HFFc6 (cell line): ENCODE measurements at places on chromosomes 16 and 17. TPM values are rescaled to one million over a fixed set of nuclear protein-coding genes. Genes with fewer than 3 reads are reported as not detected.

GRCh38 chr16:87747626-87748414 lies 18.0 kb downstream of the KLHDC4 start:
- DNase-seq = no peak

DNA sequence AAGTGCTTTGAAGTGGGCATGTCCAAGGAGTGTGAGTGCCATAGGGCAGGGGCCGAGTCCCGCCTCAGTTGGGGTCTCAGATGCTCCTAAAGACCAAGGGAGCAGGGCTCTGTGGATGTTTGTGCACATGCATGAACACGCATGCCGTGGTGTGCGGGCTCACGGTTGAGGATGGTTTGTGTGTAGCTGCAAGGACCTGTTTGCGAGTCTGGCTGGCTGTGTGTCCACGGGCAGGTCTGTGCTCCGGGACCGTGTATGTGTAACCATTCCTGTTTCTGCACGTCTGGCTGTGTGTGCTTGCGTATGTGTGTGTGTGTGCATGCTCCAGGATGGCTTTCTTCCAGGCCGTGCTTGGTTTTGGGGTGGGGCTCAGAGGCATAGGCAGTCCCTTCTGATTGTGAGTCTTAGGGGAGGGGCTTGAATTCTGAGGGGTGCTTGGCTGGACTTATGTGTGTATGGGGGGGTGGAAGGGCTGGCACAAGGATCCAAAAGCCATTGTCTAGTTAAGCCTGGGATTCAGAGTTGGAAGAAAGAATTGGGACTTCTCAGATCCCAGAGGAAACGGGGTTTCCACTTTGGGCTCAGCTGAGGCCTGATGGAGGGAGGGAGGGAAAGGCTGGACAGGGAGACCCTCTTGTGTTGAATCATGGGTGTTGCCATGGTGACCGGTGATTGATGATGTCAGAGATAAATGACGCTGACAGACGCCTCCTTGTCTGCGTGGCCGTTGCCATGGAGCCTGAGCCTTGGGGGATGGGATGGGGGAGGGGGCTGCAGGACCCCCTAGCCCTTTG lies 14.4 kb downstream of the GJD3 start:
- no peak for DNase-seq

DNA sequence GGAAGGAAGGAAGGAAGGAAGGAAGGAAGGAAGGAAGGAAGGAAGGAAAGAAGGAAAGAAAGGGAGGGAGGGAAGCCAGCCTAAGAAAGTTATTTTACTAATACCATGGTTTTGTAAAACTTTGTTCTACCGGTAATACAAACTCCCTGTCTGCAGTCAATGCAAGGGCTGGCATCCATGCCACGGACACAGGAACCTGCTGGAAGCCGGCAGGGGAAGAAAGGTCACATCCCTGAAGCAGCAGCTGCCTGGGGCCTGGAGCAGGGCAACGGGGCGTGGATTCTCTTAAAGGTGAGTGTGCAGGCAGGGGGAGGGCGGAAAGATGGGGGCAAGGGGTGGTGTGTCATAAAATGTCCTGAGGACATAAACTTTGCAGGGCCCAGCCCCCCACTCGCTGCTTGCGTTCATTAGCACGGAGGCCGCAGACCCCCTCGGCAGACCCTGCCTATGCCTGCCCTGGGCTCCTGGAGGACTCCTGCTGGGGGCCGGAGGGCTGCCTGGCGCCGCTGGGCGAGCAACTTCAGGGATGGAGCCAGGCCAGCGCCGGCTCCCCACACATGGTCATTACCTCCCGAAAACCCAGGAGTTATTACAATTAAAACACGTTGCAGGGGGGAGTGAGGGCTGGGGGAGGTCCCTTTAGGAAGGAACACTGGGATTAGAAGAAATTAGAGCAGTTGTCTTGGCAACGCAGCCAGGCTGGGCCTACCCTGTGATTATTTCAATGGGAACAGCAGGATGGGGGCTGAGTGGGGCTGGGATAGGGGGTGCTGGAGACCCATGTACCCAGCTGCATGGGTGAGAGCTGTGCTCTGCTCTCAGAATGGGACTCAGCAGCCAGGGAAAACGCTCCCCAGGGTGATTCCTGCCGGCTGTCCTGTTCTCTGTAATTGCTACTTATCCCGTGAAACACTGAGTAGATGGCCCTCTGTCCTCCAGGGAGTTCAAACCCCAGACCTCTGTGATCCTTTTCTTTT lies 257.9 kb downstream of the SOX9 start:
- no peak for DNase-seq

DNA sequence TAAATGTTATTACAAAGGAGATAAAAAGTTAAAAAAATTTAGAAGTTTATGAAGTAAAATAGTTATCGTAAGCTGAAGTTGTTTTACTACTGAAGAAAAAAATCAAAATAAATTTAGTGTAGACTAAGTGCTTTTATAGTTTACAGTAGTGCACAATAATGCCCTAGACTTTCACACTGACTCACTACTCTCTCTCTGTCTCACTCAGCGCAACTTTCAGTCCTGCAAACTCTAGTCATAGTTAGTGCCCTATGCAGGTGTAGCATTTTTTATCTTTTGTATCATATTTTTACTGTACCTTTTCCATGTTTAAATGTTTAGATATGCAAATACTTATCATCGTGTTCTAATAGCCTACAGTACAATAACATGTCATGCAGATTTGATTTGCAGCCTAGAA lies 17.7 kb upstream of the TOM1L1 start:
- DNase-seq = no peak

DNA sequence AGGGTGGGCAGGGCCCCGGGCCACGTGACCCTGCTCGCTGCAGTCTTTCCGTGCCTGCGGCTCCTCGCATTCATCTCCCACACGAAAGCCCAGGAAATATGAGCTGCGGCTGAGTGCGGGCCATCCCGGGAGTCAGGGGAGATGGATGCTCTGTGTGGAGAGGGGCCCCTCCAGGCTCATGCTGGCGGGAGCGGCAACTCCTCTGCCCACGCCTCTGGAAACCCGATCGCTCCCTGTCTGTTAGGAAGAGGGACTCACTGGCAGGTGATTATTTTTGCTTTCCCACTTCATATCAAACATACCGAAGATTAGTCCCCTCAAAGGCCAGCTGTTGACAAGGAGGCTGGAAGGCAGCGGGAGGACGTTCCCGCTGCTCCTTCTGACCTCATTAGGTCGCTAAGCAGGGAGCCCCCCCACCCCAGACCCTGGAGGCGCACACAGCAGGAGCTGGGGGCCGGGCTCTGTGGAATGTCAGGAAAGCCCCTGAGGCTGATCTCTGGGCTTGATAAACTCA lies 228.5 kb downstream of the FOXL1 start:
- no peak for DNase-seq

DNA sequence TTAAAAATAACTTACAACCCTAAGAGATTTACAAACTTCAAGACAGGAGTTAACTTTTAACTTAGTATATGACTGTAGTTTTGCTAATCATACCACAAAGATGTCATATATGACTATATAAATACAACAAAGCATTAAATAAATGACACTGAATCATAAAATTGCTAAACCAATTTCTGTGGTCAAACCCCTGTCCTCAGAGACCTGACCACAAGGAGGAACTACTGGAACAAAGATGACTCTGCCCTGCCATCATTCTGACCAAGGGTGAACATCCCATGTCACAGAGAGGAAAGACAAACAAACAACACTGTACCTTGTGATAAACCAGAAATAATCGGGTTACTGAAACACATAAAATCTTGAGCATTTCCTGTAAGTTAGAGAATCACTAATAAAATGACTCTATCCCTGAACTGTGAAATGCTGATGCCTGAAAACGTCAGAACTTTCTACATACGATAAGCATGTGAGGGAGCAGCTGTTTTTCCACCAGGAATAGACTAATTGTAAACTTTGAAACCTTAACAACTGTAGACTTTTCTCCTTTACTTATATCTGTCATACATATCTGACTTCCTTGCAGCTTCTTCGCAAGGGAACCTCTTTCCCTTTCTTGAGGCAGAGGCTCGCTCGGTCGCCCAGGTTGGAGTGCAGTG lies 47.9 kb downstream of the WDR59 start:
- peak; percentile 80 for DNase-seq

DNA sequence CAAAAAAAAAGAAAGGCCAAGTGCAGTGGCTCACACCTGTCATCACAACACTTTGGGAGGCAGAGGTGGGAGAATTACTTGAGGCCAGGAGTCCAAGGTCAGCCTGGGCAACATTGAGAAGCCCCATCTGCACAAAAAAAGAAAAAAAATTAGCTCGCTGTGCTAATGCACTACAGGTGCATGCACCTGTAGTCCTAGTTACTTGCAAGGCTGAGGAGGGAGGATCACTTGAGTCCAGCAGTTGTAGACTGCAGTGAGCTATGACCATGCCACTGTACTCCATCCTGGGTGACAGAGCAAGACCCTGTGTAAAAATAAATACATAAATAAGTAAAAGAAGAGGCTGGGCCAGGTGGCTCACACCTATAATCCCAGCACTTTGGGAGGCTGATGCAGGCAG lies 39.7 kb downstream of the DCAKD start:
- DNase-seq = no peak

GRCh38 chr16:10242916-10243315 lies 60.7 kb upstream of the GRIN2A start:
- DNase-seq = no peak

DNA sequence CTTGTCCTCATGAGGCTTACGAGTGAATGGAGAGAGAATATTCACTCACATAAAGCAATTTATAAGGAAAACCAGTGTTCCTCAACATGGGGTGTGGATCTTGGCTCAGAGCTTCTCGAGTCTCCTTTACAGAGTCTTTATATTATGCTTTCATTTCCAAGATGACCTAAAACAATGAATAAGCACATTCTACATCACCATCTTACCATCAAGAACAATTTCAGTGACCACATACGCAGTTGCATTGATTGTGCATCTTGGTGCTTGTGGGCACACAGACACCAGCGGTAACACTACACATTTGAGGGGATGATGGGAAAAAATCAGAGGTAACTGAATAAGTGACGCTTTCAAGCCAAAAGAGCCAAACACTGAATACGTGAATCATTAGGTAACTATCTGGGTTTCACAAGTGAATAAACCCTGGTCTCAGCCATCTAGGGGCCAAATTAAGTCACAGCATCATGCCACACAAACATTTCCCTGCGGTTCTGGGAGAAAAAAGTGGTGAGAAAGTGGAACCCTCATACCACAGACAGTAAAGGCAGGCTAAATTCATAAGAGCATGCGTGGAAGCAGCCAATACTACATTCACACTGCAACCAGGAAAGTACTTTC lies 9.4 kb downstream of the CWC25 start:
- DNase-seq = peak; percentile 65

- no peak for DNase-seq
Measured at GRCh38 chr16:14452066-14452465, 178.0 kb downstream of the PARN start.

GRCh38 chr17:74213861-74214391 lies 555 bp downstream of the TTYH2 start:
- DNase-seq = no peak

DNA sequence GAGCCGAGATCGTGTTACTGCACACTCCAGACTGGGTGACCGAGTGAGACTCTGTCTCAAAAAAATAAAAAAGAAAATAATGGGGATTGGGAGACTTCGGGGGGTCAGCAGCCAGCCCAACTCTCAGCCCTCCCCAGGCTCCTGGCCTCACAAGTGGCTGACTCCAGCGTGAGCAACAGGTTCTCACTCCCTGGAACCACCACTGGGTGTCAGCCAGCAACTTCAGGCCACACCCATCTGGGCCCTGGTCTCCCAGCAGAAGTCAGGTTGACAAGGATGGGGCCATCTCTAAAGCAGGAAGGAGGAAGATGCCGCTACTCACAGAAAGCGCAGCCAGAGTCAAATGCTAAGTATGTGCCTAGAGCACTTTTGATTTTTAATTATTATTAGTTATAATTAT lies 139.4 kb downstream of the C16orf78 start:
- no peak for DNase-seq

- DNase-seq = no peak
Measured at GRCh38 chr17:31299624-31300023, 2.6 kb upstream of the OMG start.

GRCh38 chr17:29825604-29826003 lies 104.4 kb downstream of the SSH2 start:
- DNase-seq = no peak

DNA sequence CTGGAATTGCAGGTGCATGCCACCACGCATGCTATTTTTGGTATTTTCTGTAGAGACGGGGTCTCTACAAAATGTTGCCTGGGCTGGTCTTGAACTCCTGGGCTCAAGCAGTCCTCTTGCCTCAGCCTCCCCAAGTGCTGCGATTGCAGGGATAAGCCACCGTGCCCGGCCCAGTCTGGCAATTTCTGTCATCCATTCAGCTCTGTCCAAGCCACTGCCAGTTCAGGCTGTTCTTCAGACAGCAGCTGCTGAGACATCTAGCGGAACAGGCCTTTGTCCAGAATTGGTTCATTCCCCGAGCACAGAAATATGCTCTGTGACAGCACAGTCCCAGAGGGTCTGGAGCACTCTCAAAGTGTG lies 5.4 kb downstream of the SLC47A1 start:
- DNase-seq = no peak

- DNase-seq = no peak
Measured at GRCh38 chr16:10180771-10181163, 1.5 kb downstream of the GRIN2A start.

GRCh38 chr16:18024611-18025010 lies 311.9 kb downstream of the NPIPA8 start:
- no peak for DNase-seq

DNA sequence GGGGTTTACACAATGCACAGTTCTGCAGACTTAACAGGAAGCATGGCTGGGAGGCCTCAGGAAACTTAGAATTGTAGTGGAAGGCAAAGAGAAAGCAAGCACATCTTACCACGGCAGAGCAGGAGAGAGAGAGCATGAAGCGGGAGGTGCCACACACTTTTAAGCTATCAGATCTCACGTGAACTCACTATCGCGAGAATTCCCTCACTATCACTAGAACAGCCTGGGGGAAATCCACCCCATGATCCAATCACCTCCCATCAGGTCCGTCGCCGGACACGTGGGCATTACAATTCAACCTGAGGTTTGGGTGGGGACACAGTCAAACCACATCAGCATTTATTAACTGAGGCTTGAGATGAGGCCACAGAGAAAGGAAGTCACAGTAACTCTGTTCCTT lies 326.7 kb downstream of the C16orf95 start:
- DNase-seq = no peak

DNA sequence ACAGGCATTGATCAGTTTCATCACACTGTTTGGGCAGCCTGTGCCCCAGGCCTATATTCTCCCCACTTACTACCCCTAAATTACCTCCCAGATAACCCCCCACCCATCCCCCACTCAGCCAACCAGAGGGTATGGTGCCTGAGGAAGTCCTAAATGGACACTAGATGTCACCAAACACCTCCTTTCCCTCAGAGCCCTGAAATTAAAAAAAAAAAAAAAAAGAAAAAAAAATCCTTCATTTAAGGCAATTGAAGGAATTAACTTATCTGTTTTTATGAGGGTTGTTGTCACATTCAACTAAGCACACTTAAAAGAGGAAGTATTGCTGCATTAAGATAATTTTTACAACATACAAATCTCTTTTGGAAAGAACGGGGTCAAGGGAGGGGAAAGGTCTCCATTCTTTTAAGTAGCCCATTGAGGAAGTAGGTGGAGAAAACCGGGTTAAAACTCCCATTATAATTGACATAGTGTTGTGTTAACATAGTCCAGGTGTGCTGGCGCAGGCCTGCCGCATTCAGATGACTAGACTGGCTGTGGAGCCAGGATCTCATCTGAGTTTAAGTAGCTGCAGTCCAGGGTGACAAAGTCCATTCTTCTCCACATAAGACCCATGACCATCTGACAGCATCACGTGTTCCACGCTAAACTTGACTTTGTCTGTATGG lies 46.3 kb downstream of the SNX11 start:
- no peak for DNase-seq

The TBC1D26 gene
- not detected in 3 replicates for total RNA-seq

The KRTAP4-1 gene
- total RNA-seq = not detected in 3 replicates

The EVPLL gene
- not detected in 3 replicates for total RNA-seq

The SCGB1C2 gene
- total RNA-seq = not detected in 3 replicates

The SMIM36 gene
- total RNA-seq = not detected in 3 replicates
